ENCODE measurements at places on chromosomes 5 and 9. TPM values are rescaled to one million over a fixed set of nuclear protein-coding genes. Genes with fewer than 3 reads are reported as not detected.

DNA sequence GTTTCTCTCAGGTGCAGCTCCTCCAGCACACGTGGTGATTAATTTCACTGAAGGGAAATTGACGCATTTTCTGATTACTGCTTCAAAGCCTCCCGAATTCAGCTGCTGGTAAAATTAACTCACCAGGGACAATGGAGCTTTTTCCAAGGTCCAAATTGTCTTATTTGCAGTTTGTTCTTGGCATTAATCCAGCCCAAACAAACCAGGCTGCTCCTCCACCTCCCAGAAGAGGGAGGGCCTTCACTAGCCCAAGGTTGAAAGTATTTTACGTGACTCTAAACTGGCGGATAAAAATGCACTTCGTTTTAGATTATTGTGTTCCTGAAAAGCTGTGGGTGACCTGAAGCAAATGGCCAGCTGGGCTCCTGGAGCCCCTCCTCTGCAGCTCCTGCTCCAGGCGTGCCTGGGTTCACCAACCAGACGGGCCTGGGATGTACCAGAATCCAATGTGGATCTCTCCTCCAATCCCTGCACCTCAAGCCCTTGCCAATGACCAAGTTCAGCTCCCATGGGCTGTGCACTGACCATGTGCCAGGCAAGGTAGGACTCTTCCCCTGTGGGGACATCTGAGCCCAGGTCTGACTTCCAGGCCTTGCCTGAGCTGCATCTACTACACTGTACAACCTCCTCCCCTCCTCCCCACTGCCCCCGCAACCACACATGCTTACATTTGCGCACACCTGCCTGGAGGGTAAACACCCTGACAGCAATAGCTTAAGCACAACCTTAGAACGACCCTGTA, 193.4 kb downstream of the CDK5RAP2 start:
- no peak overlapping the region for H3K27ac ChIP-seq
- H3K27me3 ChIP-seq: no peaks in the 10 kb centered on the region
- DNase-seq: no peak
- no peak overlapping the region for H3K4me3 ChIP-seq
- peaks cover 7% of the 10 kb centered on the region for H3K4me1 ChIP-seq

GRCh38 chr9:110021891-110022290, 186.1 kb downstream of the C9orf152 start:
- H3K27me3 ChIP-seq: peaks cover 5% of the 10 kb centered on the region
- H3K27ac ChIP-seq: peak overlapping the region; percentile 1
- H3K4me1 ChIP-seq: peaks cover 4% of the 10 kb centered on the region
- no peaks in the 10 kb centered on the region for H3K36me3 ChIP-seq
- no peak for DNase-seq
- H3K4me3 ChIP-seq: no peak overlapping the region

DNA sequence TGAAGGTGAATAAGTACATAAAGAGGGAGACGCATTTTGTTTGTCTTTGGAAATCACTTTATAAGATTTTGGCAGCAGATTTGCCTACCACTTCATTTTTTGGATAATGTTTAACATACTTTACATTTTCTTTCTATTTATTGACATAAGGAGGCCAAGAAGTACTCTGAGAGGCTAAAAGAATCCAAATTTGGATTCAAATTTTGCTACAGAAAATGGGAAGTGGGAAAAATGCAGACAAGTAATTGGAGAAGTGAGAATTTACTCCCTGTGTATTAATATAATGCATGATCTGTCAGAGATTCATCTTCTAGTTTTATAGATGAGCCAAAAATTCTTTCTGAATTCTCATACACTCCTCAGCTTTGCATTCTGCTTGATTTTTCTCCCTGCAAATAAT, 411.2 kb upstream of the CTNND2 start:
- H3K4me3 ChIP-seq: no peak overlapping the region
- no peaks in the 10 kb centered on the region for H3K36me3 ChIP-seq
- no peak for DNase-seq
- no peak overlapping the region for H3K27ac ChIP-seq

- H3K4me3 ChIP-seq: no peak overlapping the region
- no peak for DNase-seq
- H3K27me3 ChIP-seq: peaks cover 6% of the 10 kb centered on the region
- no peaks in the 10 kb centered on the region for H3K4me1 ChIP-seq
Observed at GRCh38 chr5:115947260-115947659, 15.0 kb upstream of the LVRN start.

GRCh38 chr9:135068776-135069415, 18.6 kb upstream of the OLFM1 start:
- no peaks in the 10 kb centered on the region for H3K27me3 ChIP-seq
- no peak for DNase-seq
- H3K36me3 ChIP-seq: no peaks in the 10 kb centered on the region
- no peak overlapping the region for H3K4me3 ChIP-seq
- H3K4me1 ChIP-seq: no peaks in the 10 kb centered on the region

- no peaks in the 10 kb centered on the region for H3K36me3 ChIP-seq
- no peaks in the 10 kb centered on the region for H3K4me1 ChIP-seq
Observed at GRCh38 chr5:100026606-100027005, 508.6 kb upstream of the FAM174A start.

Gene SLC22A4
- not detected for total RNA-seq

Gene RXFP3
- total RNA-seq: not detected

Gene CDKN2B-AS1
- total RNA-seq: 6.4 TPM

Gene ANP32B
- 354 TPM for total RNA-seq

Gene ADGRV1
- 0.26 TPM for total RNA-seq

Gene PRELID1
- total RNA-seq: 152 TPM

Gene CYLC2
- total RNA-seq: not detected

Gene SPINK7
- not detected for total RNA-seq

All from activated CD8-positive, alpha-beta T cell treated with anti-CD3 and anti-CD28 coated beads, Interleukin-2, amount 10 ng/mL, durations not matched to agents 7 days and 5 days (primary cell).